ENCODE measurements at places on chromosomes 1 and 21. TPM values are rescaled to one million over a fixed set of nuclear protein-coding genes. Genes with fewer than 3 reads are reported as not detected.

- DNase-seq, result no peak
Measured at GRCh38 chr1:184803180-184803492, 48.5 kb upstream of the EDEM3 start.

GRCh38 chr1:171916315-171916771, 75.0 kb downstream of the DNM3 start:
- DNase-seq, result no peak

GRCh38 chr1:236013330-236013729, 51.6 kb downstream of the NID1 start:
- no peak for DNase-seq

DNA sequence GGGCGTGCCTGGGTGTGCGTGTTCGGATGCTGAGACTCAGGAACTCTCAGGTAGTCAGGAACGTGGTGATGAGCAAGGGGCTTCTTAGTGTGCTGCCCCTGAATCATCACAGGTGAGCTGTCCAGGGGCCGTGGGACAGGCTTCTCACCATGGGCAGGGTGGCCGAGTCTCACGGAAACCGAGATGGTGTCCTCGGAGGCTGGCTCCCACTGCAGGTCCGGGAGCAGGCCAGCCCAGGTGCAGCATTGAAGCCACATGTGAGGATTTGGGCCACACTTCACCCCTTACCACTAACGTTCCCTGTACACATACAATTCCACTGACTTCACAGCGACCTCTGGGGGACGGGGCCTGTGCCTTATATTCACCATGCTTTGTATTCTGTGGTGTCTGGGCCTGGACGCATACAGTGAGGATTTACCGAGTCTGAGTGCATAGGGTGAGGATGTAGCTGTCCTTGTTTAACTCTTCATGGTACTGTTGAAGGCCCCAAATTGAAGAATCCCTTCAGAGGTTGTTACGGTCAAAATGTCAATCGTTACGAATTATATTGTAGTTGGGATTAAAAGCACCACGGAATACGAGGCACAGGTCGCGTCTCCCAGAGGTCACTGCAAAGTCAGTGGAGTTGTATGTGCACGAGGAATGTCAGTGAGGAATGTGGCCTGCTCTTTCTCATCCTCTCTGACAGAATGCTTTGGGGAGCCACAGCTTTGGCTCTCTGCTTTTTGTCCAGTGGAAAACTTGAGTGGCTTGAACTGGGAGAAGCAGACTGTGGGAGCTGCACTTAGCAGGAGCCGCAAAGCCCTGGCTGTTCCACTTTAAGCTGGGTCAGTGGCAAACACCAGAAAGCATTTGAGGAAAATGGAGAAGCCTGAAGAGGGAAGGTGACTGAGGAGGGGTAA, 95.3 kb downstream of the MTR start:
- no peak for DNase-seq

DNA sequence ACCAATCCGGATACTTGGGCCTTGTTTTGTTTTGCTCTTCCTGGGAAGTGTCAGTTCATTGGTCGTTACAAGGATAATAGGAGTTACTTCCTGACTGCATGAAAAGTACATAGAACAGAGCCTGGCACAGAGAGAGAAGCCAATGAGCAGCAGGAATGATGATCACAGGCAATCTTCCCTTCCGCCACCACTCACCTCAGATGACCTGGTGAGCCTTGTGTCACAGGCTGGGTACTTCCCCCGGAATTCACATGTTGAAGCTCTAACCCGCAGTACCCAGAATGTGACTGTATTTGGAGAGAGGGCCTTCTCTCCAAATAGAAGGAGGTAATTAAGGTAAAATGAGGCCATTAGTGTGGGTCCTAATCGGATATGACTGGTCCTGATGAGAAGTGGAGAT, 18.8 kb upstream of the GPR137B start:
- DNase-seq, result no peak

- no peak for DNase-seq
Measured at GRCh38 chr1:239896980-239897379, 194.7 kb upstream of the FMN2 start.

The BOLA1 gene
- 12.9 TPM for total RNA-seq

The FALEC gene
- not detected for total RNA-seq

The DYNLT5 gene
- 0.35 TPM for total RNA-seq

Measured in osteocyte (in vitro differentiated cells).